ENCODE measurements at places on chromosomes 11 and 22. TPM values are rescaled to one million over a fixed set of nuclear protein-coding genes. Genes with fewer than 3 reads are reported as not detected.

The GDPD4 gene
- not detected for total RNA-seq

The TIMM10B gene
- total RNA-seq, result 49.8 TPM

The P2RX6 gene
- 0.45 TPM for total RNA-seq

The RFPL1 gene
- not detected for total RNA-seq

DNA sequence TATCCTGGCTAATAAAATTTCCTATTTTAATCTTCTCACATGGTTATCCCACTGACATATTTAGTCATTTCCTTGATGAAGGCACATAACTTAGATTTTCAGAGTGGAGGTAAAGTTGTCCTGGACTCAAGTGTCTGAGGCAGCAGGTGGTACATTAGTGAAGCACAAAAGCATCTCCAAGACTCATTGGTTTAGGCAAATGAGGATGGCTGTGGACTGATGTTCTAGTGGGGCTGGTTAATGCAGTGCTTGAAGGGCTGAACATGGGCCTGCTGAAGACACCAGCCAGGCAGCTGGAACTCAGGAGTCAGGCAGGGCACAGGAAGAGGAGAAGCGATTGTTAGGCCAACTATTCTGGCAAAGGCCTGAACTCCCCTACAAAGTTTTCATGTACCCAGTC lies 76.3 kb upstream of the SESN3 start:
- no peak for DNase-seq

GRCh38 chr11:85774256-85775101 lies 36.5 kb downstream of the SYTL2 start:
- DNase-seq, result no peak

GRCh38 chr22:34111210-34111824 lies 191.0 kb upstream of the LARGE1 start:
- DNase-seq, result no peak

DNA sequence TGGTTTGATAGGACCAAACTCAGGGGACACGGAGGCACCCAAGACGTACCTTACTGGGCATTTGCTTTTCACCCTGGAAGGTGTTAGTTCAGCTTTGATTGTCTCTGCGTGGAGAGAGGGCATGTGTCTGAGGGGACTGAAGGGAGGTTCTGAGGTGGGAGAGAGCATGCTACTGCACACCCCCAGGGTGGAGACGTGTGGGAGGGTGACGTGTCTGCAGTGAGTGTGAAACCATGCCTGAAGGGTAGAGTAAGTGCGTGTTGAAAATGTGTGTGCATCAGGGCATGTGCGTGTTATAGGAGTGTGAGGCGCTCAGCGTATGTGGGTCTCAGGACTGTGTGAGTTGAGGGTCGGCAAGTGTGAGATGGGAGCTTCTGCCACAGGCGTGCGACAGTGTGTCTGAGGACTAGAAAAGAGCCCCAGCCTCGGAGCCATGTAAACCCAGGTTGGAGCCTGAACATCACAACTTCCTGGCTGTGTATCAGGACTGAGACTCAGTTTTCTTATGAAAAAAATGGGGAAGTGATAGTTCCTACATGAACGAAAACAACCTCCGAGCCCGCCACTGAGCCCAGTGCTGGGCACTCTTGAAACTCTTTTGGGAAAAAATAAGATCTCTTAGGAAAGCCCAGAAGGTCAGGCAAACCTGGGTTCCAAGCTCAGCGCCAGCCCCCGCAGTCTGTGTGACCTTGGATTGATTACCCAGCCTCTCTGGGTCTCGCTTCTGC lies 11.8 kb upstream of the KCNJ11 start:
- DNase-seq, result no peak

GRCh38 chr11:64384981-64385944 lies 26.3 kb downstream of the RPS6KA4 start:
- DNase-seq, result no peak

DNA sequence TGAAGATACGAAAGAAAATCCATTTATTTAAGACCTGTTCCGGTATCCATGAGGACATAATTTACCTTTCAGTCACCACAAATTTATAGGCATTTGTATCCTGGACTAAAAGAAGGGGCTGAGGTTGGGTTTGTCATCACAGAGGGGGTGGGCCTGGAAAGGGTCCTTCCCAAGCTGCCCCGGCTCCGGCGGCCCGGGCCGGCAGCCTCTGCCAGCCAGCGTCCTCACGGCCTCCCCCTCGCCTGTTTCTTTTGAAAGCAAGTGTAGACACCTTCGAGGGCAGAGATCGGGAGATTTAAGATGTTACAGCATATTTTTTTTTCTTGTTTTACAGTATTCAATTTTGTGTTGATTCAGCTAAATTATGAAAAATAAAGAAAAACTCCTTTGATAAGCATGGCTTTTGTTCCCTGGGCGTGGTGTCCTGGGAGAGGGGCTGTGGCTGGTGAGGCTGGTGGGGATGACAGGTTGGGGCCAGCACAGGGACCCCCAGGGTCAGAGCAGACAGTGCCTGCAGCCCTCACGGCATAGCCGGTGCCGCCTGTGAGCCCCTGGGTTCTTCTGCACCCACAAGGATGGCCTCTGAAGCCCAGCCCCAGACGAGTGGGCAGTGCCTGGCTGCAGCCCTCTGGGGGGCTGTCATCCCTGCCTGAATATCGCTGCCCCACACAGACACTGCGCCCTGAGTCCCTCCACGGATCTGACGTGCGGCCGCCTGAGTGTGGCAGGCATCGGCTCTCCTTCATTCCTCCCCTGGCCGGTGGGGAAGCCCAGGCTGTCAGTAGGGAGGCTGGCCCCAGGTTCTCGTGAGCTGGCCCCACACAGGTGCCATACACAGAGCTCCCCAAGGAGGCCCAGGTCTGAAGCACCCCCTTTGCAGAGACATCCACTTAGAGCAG lies 1075.9 kb downstream of the BRD1 start:
- DNase-seq, result no peak

DNA sequence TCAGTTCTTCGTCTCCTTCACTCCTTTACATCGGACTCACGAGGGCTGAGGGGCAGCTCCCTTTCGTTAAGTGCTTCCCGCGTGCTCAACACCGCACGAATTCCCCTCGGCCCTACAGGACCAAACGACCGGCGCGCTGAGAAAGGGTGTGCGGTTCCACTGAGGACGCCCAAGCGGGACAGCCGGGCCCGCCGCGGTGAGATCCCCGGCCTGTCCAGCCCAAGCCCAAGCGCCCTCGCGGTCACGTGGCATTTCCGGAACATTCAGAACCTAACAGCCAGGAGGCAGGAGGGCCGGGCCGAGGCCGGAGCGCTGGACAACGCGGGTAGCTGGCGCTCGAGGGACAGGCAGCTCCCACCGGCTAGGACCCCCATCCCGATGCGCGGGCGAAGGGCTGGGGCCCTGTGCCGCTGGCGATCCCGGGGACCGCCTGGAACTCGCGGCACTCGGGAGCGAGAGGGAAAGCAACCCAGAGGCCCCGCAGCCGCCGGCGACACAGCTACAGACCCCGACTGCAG lies 737 bp upstream of the STIP1 start:
- DNase-seq, result no peak

- DNase-seq, result no peak
Observed at GRCh38 chr22:24027991-24028390, 16.9 kb downstream of the CABIN1 start.

GRCh38 chr11:18264677-18265555 lies 1.1 kb upstream of the SAA1 start:
- no peak for DNase-seq

DNA sequence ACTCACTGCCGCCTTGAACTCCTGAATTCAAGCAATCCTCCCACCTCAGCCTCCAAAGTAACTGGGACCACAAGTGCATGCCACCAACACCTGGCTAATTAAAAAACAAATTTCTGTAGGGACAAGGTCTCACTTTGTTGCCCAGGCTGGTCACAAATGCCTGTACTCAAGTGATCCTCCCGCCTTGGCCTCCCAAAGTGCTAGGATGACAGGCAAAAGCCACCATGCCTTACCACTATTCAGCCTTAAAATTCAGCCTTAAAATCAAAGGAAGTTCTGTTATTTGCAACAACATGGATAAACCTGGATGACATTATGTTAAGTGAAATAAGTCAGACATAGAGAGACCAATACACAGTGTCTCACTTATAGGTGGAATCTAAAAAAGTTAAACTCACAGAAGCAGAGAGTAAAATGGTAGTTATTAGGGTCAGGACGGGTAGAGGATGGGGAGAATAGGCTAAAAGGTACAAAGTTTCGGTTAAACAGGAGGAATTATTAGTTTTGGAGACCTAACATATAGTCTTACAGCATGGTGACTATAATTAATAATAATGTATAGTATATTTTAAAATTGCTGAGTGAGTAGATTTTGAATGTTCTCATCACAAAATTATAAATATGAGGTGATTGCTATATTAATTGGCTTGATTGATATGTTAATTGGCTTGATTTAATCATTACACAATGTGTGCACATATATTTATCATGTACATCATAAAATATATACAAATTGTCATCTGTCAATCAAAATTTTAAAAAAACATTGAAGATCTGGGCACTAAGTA lies 6.2 kb upstream of the ZNF280A start:
- no peak for DNase-seq

- DNase-seq, result no peak
Observed at GRCh38 chr11:12981676-12982522, 27.2 kb upstream of the RASSF10 start.

GRCh38 chr11:121336279-121336937 lies 43.8 kb downstream of the SC5D start:
- no peak for DNase-seq

DNA sequence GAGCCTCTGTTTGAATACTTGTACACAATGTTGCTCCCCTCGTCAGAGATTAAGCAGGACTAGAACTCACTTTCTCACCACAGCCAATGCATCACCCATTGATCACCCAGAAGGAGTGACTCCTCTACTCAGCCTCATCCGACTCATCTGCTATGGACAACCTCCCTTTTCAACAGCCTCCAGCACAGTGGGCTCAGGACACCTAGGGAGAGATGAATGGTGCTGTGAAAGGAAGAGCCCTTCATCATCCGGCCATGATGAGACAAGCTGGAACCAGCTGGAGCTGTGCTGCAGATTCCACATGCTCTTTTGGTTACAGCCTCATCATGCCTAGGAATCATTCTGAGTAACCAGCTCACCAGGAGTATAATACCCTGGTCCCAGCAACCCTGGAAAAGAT lies 15.5 kb downstream of the C11orf91 start:
- peak; percentile 32 for DNase-seq

GRCh38 chr11:127950162-127950561 lies 637.2 kb downstream of the ETS1 start:
- no peak for DNase-seq

DNA sequence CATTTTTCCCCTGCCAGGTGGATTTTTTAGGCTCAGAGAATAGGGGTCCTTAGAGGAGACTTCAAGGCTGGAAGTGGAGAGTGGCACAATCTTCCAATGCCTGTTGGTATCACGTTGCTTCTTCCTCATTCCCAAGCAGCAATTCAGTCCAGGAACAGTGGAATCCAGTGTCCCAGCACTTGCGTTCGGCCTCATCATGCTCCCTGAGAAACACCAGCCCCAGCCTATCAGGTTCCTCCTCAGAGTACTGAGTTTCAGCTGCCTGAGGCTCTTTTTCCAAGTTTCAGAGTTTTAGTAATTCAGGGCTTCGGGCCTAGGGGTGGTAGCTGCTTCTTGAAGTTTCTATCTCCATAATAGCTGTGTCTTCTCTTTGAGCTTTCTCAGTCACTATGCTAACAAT lies 31.9 kb upstream of the NRGN start:
- peak; percentile 27 for DNase-seq

- DNase-seq, result peak; percentile 40
Observed at GRCh38 chr22:31329029-31329428, 17.1 kb downstream of the PATZ1 start.

DNA sequence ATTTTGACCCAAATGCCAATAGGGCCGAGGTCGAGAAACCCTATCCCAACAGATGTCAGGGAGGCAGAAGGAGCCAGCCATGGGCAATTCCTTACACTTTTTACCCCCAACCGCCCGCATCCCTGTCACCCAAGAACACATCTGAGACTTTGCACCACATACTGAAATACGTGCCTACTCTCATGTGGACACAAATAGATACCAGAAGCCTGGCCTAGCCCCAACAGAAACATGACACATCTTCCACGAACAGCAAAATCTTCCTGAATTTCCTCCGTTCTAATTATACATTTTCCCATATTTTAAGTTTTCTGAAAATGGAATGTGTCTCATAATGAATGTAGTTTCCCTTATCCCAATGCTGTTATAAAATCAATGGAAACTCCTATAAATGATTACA lies 64.7 kb downstream of the SLC1A2 start:
- no peak for DNase-seq

GRCh38 chr11:843086-843734 lies 558 bp downstream of the TSPAN4 start:
- DNase-seq, result no peak

DNA sequence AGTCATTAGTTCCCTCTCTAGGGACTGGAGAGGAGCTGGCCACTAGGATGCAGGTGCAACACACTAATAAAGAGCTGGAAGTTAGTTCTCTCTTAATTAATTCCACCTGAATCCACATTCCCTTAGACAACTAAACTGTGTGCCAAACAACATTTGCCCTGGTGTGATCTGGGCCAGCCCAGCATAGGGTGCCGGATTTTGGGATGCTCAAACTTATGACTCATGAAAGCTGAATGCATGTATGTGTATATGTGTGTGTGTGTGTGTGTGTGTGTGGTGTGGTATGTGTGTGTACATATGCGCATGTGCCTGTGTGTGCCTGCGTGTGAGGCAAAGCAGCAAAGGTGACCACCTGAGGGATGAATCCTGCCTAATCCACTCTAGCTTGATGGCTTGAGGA lies 110.7 kb downstream of the EHF start:
- no peak for DNase-seq

GRCh38 chr11:121914508-121915059 lies 201.4 kb downstream of the BLID start:
- no peak for DNase-seq

- DNase-seq, result no peak
Observed at GRCh38 chr11:10568486-10568941, at the start of gene LYVE1. Gene LYVE1 (minus strand): TSS chr11:10568665. CDS start chr11:10568532, 133 bp downstream.

DNA sequence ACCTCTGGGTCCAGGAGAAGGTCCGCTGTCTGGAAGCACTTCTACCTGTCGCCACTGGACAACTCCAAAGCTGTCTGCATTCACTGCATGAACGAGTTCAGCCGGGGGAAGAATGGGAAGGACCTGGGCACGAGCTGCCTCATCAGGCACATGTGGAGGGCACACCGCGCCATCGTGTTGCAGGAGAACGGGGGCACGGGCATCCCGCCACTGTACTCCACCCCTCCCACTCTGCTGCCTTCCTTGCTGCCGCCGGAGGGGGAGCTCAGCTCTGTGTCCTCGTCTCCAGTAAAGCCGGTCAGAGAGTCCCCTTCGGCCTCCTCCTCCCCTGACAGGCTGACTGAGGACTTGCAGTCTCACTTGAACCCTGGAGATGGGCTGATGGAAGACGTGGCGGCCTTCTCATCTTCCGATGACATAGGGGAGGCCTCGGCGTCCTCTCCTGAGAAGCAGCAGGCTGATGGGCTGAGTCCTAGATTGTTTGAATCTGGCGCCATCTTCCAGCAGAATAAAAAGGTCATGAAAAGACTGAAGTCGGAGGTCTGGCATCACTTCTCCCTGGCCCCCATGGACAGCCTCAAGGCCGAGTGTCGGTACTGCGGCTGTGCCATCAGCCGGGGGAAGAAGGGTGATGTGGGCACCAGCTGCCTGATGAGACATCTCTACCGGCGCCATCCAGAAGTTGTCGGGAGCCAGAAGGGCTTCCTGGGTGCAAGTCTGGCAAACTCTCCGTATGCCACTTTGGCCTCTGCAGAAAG lies 31.0 kb downstream of the ZBED4 start:
- no peak for DNase-seq

All from HT1080 (cell line).